Activated CD8-positive, alpha-beta T cell treated with anti-CD3 and anti-CD28 coated beads for 36 hours (primary cell): ENCODE measurements at places on chromosomes 11 and 22. TPM values are rescaled to one million over a fixed set of nuclear protein-coding genes. Genes with fewer than 3 reads are reported as not detected.

LIF gene
- 161 TPM for total RNA-seq

UBQLNL gene
- not detected for total RNA-seq

MICALL1 gene
- total RNA-seq = 10.2 TPM

RAC2 gene
- total RNA-seq = 699 TPM

ADM2 gene
- 5.5 TPM for total RNA-seq

MRGPRX4 gene
- not detected for total RNA-seq

BBOX1 gene
- total RNA-seq = not detected

NLRP14 gene
- total RNA-seq = 0.11 TPM
